ENCODE measurements at places on chromosomes 2 and 18.

DNA sequence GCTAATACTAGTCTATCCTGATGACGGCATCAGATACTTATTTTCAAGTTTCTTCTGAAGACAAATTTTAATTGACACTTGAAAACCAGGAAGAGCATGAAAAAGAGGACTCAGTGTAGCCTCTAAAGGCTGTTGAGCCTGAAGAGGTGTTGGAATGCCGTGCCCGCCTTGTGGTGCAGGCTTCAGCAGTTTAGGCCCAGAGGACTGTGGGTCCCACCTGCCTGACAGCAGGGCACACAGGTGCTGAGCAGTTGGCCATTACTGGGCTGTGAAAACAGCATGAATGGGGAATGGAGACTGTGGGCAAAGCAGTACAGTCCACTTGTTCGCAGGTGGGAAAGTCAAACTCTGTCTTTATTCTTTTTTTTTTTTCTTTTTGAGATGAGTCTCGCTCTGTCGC, 49.8 kb upstream of the THOC1 start:
- DNase-seq, result no peak

DNA sequence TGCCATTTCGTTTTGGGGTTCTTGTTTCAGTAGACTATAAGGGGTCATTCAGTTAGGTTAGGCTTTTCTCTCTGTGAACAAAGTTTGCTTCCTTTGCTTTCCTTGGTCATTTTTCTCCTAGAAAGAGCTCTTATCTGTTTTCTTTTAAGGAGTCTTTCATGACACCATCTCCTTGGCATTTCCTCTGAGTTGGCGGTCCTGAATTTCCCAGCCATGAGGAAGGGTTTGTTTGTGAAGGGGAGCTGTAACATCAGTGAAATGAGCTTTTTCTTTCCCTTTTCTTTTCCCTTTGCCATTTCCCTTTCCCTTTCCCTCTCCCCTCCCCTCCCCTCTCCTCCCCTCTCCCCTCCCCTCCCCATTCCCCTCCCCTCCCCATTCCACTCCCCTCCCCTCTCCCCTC, 61.7 kb downstream of the MAP4K4 start:
- no peak for DNase-seq

DNA sequence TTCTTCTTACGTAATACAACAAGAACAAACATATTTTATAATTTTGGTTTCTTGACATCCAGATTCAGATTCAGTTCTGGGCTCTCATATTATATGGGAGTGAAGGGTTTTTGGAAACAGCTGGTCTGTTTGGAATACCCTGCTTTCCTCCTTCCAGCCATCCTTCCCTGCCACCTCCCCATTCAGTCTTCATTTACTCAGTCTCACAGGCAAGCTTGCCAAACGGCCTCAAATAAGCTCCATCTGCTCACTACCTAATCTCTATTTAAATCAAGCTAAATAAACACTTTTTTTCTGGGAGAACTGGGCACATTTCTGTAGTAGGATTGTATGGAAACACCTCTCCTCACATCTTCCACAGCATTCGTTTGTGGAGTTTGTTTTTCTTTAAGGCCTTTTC, 147.5 kb downstream of the RND3 start:
- DNase-seq, result no peak

DNA sequence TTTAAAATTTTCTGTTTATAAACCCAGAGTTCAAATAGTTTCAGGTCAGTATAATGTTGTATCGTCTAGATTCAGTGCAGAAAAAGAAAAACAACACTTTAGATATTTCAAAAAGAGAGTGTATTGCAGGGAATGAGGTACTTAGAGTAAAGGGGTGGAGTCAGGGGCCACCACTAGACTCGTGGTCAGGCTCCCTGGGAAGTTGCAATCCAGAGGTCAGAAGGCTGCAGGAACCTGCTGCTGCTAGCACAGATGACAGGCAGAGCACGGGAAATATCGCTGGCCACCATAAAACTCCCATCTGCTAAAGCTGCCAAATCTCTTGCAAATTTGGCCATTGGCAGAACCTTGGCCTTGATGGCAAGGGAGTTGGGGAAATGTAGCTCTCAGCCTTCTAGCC, 64.6 kb downstream of the THNSL2 start:
- no peak for DNase-seq

DNA sequence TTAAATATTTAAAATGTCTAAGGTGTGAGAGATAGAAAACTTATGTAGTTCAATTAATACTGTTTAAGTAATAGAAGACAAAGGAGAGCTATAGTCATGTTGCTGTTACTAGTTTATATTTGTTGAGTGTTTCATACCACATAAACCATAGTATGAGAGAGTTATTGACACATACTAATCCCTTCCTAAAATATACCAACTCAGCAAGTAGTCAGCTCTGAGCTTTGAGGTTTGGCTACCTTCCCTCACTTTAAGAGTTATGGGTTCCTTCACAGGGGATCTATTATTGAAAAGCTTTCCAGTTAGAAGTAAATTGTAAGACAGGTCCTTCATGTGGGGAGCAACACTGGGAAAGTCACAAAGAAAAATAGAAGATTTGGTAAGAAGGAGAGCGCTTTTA, 701.6 kb upstream of the ZEB2 start:
- DNase-seq, result no peak

- DNase-seq, result peak; percentile 64
Observed at GRCh38 chr2:11753452-11753885, 7.0 kb downstream of the LPIN1 start.

DNA sequence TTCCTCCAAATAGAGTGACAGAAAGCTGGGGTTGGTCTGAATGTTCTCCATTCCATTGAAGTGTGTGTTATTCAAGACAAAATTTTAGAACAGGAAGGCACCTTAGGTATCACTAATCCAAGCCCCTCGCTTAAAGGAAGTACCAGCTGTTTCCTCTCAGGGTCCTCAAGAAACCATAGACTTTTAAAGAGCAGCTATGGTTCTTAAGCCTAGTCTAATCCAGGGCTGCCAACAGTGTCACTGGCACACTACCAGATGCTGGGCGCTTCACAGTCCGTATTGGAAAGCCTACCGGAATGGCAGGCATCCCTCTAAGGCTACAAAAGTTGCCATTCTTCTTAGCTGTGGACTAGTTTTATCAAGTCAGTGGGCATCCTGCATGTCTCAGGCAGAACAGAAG, 1.9 kb downstream of the NEMP2 start:
- no peak for DNase-seq

- DNase-seq, result no peak
Observed at GRCh38 chr2:194443926-194444325, 1213.1 kb upstream of the SLC39A10 start.

DNA sequence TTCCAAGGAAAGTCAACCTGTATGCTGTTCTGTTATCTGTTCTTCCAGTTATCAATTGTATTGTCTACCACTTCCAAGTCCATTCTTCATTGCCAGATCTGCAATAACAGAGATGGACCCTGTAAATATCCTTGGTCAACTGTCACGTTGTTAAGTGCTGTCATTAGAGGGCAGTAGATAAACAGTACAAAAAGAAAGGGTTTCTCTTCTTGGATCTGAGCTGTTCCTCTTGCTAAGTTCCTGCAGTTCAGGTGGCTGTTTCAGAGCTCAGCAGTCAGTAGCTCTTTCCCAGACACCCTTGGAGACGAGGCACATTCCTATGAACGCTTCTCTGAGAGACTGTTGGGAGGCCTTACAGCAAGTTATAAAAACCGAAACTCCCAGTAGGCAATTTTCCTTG, 957.1 kb upstream of the CHAC2 start:
- no peak for DNase-seq
